ENCODE measurements at places on chromosomes 2 and 18. TPM values are rescaled to one million over a fixed set of nuclear protein-coding genes. Genes with fewer than 3 reads are reported as not detected.

The SCN9A gene
- 2.2 TPM for total RNA-seq

The ALK gene
- total RNA-seq, result not detected

The RFX8 gene
- not detected for total RNA-seq

The GATA6 gene
- total RNA-seq, result 1.4 TPM

The HJURP gene
- 56.5 TPM for total RNA-seq

The L3MBTL4 gene
- not detected for total RNA-seq

The TMEFF2 gene
- 0.20 TPM for total RNA-seq

The TMEM247 gene
- not detected for total RNA-seq

The SKA1 gene
- total RNA-seq, result 12.6 TPM

The RESP18 gene
- not detected for total RNA-seq

The CDK15 gene
- total RNA-seq, result not detected

The GALNT13 gene
- total RNA-seq, result 9.3 TPM

The CNDP1 gene
- not detected for total RNA-seq

The NEU4 gene
- 0.28 TPM for total RNA-seq

The HRH4 gene
- total RNA-seq, result not detected

The C2orf80 gene
- total RNA-seq, result not detected
